Umbilical cord (tissue), 2 donors: ENCODE measurements at places on chromosomes 5 and 9. TPM values are rescaled to one million over a fixed set of nuclear protein-coding genes. Genes with fewer than 3 reads are reported as not detected.

- DNase-seq, result no peak
These were observed 77.3 kb downstream of the SEMA4D start for GRCh38 chr9:89420397-89421178.

GRCh38 chr9:89941875-89942274 is 337.1 kb downstream of the GADD45G start:
- DNase-seq, result peak; percentile 87

The TRIP13 gene
- 2.9 TPM for total RNA-seq

DNA sequence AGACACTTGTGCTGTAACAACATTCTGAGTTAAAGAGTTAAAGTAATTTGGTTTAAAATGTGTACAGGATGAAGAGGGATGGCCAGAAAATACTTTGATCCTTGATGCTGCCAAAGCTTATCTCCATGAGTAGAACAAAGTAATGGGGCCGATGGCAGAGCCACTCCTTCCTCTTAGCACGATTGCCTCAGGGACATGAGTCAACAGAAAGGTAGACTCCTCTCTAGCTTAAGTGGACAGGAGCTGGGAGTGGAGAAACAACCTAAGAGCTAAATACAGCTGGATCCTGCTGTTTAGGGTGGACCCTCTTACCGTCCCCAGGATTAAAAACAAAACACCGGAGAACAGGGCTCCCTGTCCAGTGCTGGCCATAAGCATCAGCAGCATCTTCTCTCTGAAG is 267.3 kb downstream of the IRX1 start:
- no peak for DNase-seq

The IRX1 gene
- 4.3 TPM for total RNA-seq

The ARHGEF39 gene
- 5.5 TPM for total RNA-seq

GRCh38 chr5:76163111-76163628 is 80.0 kb downstream of the SV2C start:
- DNase-seq, result no peak

DNA sequence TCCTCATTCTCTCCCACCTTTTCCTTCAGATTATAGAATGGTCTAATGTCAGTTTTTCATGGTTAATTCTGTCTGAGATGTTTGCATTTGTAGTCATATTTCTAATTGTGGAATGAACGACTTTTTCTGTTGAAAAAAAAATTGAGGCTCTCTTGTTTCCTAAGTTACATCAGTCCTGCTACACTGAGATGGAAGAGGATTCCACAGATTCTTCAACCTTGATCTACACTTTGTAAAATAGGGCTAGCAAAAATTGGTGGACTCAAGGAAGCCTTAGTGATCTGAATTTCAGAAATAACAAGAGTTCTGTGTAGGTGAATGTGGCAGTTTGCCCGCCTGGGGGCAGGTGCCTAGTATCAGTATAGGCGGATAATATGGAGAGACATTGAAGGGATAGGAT is 51.9 kb downstream of the ERBIN start:
- no peak for DNase-seq

The ZNF883 gene
- 1.7 TPM for total RNA-seq

- DNase-seq, result peak; percentile 95
These were observed 111.9 kb upstream of the SLIT3 start for GRCh38 chr5:169412831-169413230.

- DNase-seq, result no peak
These were observed 272.4 kb downstream of the CDK5RAP2 start for GRCh38 chr9:120307599-120307998.

The NFIB gene
- 33.0 TPM for total RNA-seq

The SARDH gene
- 7.7 TPM for total RNA-seq

DNA sequence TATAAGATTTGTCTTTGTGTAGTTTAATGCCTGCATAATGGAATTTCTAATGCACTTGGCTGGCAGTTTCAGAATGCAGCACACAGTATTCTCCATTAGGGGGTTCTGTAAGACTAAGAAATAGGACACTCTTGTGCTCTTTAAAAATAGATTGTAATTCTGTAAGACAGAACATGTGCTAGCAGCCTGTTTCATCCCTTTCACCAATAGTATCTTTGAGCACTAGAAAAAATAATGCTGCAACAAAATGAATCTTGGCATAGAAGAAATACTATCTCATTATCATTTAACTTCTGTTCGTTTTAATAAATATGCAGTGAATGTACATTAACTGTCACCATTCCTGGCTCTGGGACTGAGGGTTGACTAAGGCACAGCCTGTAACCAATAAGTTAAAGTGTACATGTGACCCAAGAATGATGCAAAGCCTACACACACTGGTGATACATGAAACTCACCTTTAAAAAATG is 23.8 kb upstream of the ZNF622 start:
- peak; percentile 77 for DNase-seq

The NAIF1 gene
- total RNA-seq, result 7.5 TPM

The POLE3 gene
- 42.4 TPM for total RNA-seq

GRCh38 chr9:34633851-34634550 is 3.6 kb downstream of the SIGMAR1 start:
- peak; percentile 71 for DNase-seq

The GMCL2 gene
- total RNA-seq, result 4.1 TPM
